ENCODE measurements at places on chromosomes 5 and 9.

- DNase-seq, result no peak
These were observed 330.1 kb downstream of the ADAMTS6 start for GRCh38 chr5:65151614-65152013.

DNA sequence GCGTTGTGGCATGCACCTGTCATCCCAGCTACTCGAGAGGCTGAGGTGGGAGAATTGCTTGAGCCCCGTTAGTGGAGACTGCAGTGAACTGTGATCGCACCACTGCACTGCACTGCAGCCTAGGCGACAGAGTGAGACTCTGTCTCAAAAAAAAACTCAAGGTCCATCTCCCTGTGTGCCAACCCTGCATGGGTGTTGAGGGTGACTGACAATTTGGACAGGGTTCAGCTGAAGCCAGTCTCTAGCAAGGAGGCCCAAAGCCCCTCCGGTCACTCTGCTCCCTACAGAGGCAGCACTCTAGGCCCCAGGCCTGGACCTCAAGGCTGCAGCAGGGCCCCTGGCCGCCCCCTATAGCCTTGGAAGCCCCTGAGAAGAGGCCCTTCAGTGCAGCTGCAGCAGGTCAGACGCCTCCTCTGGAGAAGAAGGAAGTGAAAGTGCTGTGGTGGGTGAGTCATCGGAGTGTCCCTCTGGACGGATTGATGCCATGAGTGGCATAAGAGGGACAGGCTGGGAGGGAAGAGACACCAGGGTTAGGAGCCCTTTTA lies 39.2 kb upstream of the NEK6 start:
- no peak for DNase-seq

DNA sequence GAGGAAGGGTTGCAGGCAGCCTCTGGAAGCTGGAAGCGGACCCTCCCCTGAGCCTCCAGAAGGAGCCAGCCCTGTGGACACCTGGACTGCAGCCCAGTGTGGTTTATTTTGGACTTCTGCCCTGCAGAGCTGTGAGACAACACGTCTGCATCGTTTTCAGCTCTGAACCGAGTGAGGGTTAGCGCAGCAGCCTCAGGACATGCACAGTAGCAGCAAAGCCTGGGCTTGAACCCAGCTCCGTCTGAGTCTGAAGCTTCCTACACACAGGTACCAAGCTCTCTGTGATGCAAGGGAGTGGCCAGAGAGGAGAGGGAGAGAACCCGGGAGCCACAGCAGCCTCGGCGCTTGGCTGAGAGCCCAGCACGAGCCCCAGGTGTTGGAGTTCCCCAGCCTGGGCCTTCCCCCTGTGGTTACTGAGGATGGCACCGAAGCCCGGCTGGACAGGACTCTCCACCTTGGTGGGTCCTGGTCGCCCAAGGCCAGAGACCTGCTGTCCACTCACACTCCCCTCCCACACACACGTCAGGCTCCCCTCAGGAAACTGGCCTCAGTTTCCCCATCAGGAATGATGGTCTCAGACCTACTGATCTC lies 128.2 kb downstream of the OLFM1 start:
- no peak for DNase-seq

DNA sequence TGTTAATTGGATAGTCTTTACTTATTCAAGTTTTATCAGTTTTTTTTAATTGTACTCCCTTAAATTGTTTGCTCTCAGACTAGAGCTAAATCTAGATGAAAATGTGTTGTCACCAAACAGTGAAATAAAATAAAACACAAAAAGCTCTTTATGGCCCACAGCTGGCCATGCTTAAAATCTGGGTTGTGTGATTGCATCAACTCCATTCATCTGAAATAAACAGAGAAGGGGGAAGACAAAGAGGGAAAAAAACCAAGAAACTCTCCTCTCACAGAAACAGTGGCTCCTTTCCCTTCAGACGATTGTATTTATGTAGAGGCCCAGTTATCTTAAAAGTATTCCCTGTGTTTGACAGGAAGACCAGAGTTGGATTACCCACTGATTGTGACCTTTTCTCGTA lies 422.4 kb downstream of the IRX1 start:
- no peak for DNase-seq

- DNase-seq, result no peak
These were observed 12.9 kb downstream of the GNG10 start for GRCh38 chr9:111674319-111674718.

- DNase-seq, result no peak
These were observed 43.5 kb upstream of the RNF38 start for GRCh38 chr9:36443581-36443980.

GRCh38 chr5:126794157-126794828 lies 17.4 kb downstream of the LMNB1 start:
- no peak for DNase-seq

DNA sequence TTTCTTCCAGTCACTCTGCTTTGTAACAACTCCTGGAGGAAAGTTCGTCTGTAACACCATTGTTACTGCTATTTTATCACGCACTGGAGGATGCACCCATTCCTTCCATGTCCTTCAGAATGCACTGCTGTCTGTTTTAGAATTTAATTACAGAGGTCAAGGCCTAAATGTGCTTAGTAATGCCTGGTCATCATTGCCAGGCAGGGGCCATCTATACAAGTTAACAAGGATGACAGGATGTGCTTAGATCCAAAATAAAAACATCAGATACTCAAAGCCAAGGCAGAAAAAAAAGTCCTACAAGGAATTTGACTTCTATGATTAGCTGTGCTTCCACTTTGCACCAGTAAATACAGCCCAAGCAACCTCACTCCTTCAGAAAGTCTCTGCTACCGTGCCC lies 371.4 kb downstream of the SEMA5A start:
- DNase-seq, result no peak

GRCh38 chr9:114319147-114319546 lies 3.8 kb upstream of the ORM1 start:
- no peak for DNase-seq

Data from hematopoietic multipotent progenitor cell treated with erythropoietin and hydrocortisone succinate and interleukin-3 and kit ligand, for 15 days (in vitro differentiated cells).